ENCODE measurements at places on chromosomes 4 and X. TPM values are rescaled to one million over a fixed set of nuclear protein-coding genes. Genes with fewer than 3 reads are reported as not detected.

- no peak for DNase-seq
These were observed 99.1 kb upstream of the RXFP1 start for GRCh38 chr4:158422546-158422945.

DNA sequence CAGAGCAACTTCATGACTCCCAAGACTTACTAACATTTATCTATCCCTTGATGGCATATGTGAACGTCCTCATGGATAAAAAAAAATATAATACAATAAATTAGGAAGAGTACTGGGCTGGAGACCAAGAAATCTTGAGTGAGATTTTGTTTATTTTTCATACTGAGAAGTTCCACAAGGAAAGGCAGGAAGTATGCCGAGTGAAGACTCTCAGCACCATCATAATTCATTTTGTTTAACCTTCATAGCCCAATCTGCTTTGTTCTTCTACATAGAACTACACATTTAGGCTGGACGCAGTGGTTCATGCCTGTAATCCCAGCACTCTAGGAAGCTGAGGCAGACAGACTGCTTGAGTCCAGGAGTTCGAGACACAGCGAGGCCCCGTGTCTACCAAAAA is 198.3 kb downstream of the NSUN7 start:
- no peak for DNase-seq

SPANXA1 gene
- not detected for total RNA-seq

JADE1 gene
- 53.4 TPM for total RNA-seq

ELMOD2 gene
- 18.7 TPM for total RNA-seq

FGFBP2 gene
- total RNA-seq = 16.3 TPM

TLR10 gene
- 0.42 TPM for total RNA-seq

CASK gene
- 30.2 TPM for total RNA-seq

DNA sequence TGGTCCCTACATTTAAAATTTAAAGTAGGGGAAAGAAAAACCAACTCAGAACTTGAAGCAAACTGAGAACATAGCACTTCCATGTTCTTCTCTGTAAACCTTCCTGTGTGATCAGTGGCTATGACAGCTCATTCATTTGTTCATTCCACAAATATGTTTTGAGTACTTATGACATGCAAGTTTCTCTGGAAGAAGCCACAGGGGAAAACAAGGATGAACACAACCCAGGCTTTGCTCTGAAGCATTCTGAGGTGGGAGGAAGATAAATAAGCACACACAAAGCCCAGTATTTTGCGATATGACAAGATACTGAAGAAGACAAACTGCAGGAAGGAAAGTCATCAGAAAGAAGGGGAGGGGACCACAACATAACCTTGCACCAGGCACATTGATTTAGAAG is 96.4 kb downstream of the CHIC2 start:
- no peak for DNase-seq

GRCh38 chrX:137234651-137235402 is 201.0 kb upstream of the GPR101 start:
- DNase-seq = no peak

MSMO1 gene
- total RNA-seq = 13.9 TPM

- no peak for DNase-seq
These were observed 10.1 kb downstream of the DLG3 start for GRCh38 chrX:70454441-70455365.

SRPK3 gene
- 0.74 TPM for total RNA-seq

- no peak for DNase-seq
These were observed 24.2 kb upstream of the C4orf50 start for GRCh38 chr4:6042293-6043063.

DNA sequence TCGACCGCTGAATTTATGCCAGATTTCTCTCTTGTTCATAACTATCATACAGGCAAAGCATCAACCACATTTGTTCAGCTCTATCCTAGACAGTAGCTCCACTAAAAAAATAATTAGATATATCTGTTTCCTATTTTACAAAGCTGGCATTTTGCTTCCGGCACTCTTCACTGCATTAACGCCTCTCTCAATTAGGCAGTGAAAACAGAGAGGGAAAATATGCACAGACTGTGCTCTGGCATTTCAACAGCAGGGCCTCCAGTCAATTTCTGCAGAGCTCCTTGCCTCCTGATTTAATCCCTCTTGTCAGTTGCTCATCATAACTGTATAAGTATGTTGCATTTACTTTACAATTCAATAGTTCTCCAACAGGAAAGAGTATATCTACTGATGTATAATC is 666.9 kb upstream of the INTU start:
- DNase-seq = no peak

TMEM31 gene
- total RNA-seq = not detected

DNA sequence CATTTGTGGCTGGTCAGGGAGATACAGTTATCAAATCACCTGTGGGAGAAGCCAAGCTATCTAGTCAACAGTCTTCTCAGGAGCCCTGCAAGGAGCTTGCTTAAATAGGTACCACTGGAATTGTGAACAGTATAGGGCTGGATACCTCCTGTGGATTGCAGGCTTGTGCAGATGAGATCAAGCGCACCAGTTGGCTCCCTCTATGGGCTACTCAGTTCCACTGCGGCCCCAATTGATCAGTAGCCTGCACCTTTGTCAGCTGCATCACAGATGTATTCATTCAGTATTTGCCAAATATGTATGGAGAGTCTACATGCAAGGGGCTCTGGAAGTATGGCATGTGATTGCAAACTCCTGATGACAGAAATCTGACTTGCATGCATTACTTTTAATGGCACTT is 28.6 kb downstream of the TEX13A start:
- DNase-seq = no peak

DNA sequence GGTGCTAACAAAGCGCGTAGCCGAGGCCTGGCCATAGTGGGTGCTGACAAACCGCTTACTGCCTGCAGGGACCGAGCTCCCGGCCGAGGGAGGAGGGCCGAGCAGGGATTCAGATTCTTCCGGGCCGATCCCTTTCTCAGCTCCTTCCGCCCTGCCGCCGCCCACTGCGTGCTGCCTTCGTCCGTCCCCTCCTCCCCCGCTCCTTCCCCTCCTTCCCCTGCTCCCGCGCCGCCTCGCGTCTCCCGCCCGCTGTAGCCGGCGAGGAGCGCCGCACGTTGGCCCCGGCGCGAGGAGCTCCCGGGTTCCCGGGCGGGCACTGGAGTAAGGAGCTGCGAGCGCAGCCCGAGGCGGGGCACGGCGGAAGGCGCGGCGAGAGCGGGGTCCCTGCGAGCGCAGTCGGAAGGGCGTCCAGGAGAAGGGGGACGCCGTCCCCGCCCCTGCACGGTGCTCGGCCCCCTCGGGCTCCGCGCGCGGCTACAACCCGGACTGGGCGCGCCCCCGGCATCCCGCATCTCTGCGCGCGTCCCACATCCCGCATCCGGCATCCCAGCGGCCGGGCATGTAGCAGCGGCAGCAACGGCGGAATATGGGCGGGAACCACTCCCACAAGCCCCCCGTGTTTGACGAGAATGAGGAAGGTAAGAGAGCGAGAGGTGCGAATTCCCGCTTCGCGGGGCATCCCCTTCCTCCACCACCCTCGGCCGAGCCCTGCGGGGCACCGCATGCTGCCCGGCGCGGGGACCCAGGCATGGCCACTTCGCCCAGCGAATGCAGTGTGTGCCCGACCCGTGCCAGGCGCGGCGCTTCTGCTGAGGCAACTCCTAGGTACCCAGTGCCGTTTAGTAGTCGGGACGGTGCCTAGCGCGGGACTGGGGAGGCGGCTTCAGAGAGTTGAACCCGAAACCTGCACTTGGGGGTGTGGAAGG is at the start of gene STK32B:
TSS of gene STK32B (plus strand) at position 203 of the 926 bp plus-strand sequence.
- no peak for DNase-seq

DNA sequence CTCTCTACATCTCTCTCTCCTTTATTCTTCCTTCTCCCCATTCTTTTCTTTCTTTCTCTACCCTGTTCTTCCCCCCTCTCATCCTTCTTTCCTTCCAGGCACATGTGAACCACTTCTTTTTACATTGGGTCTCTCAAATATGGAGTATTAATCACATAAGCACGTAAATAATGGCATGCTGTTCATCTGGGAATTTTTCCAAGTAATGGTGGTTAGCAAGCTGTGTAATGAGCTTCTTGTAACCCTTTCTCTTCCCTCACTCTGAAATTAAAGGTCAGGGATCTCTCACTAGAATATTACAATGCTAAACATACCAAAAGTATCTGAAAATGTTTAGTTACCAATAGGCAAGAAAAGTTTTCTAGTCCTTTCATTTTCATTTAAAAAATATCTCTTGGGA is 239.9 kb upstream of the TEX13A start:
- DNase-seq = no peak

DNA sequence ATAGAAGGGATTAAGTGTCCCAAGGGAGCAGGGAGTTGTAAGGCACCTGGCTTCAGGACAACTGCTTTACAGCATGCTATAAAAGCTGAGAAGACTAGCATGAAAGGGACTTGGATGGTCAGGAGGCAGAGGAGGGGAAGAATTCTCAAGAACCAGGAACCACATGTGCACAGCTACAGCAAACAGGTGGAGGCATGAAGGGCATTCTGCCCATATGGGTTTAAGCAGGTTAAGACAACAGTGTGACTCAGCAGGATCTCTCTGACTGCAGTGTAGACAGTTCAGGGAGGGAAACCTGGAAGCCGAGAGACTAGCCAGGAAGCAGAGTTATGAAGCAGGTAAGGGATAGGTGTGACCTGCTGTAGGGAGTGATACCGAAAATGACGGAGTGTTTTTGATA is 117.0 kb downstream of the DHRSX start:
- no peak for DNase-seq

DNA sequence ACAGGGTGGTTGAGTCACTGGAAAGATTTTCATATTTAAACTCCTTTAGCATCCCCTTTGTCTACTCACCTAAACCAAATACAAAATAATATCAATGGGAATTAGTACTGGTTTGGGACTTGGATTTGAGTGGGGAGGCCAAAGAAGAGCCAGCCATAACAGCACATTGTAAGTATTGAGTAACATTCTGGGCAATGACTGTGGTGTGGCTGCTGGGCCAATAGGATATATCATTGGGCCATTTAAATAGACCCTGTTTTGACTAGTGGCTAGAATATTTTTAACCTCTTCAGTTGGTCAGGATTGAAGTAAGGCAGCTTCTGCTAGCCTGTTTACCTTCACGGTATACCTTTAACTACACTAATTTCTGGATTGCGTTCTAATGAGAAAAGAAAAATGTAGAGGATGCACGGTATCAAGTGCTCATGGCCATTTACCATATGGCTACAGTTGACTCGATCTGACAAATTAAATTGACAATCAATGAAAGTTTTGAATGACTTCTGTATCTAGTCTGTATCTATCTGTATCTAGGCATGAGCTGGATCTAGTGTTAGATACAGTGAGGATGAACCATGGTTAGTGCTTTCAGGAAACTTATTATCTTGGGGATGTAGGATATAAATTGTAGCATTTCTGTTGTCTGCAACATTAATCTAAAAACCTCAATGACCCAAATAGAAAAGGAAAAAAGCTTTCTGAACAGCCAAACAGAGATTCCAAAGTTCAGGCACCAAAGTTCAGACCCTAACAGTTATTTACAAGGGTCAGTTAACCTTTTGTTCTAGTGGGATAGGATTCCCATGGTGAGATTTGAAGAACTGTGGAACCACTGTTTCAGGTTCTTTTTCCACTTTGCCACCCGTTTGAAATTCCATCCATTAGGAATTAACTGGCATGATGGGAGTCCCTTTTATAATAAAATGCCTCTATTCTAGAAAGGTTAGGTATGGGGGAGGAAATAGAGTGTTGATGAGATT is 6.8 kb upstream of the ALB start:
- no peak for DNase-seq

GRCh38 chr4:182310316-182310715 is 67.1 kb downstream of the TENM3 start:
- no peak for DNase-seq

DNA sequence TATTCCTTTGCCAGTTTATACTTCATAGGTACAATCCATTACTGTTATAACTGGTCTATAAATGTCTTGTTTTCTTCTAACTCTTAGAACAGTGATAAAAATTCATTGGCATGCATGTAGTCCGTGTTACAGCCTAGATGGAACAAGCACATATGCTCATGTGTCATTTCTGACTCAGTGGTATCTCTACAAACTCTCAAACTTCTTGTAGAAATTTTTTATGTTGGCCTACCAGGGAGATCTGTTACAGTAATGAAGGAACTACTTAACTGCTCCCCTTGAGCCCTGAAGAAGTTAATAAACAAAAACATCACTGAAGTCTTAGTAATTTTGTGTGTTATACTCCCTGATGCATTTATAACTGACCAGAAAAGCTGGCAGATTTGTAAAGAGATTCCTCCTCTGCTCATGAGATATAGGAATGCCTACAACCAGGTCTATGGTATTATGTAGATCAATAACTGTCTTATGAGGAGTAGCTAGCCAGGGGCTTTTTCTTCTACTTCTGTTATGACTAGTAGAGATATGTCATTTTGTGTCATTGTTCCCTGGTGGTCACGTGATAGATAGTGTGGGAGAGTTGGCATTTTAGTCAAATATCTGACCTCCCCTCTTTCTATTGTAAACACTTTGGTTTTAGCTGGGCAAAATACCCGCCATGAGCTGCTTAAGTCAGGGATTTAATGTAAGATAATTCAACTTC is 53.7 kb upstream of the FAAH2 start:
- no peak for DNase-seq

- DNase-seq = no peak
These were observed 62.5 kb downstream of the PAQR3 start for GRCh38 chr4:78876568-78877320.

GRCh38 chr4:140556372-140557085 is 12.2 kb downstream of the UCP1 start:
- no peak for DNase-seq

DNA sequence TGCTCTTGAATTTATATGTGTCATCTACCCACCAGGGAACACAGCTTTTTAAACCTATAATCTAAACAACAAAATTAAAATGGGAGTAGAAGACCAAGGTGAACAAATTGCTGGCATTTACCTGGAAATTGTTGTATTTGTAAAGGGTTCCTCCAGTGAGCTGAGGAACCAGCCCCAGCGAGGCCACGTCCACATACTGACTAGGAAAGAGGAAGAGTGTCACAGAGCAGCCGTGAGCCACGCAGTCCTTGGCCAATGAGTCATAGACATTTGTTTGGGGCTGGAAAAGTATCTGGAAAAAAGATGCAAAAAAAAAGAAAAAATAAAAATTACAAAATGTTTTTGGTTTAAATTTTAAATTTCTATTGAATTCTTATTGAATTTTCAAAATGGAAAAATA is 58.7 kb downstream of the METTL14 start:
- DNase-seq = no peak

DNA sequence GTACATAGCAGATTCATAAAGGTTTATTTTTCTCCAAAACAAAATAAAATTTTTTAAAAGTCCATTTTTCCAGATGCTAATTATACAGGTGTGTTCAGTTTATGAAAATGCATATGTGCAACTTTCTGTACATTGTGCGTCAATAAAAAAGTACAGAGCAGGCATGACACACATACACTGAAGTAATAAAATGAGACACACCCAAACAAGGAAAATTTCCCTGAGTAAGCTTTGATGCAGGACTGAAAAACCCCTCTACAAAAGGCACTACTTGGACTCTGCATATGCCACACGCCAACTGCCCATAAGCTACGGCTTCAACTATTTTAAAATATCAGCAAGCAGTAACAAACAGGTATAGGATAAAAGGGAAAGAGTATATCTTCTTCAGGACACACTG is 13.8 kb downstream of the ARAP2 start:
- no peak for DNase-seq

APLN gene
- 5.6 TPM for total RNA-seq

Data from mesenteric fat pad (tissue), 1 donor.